ENCODE measurements at places on chromosomes 5 and 9. TPM values are rescaled to one million over a fixed set of nuclear protein-coding genes. Genes with fewer than 3 reads are reported as not detected.

LHX3 gene
- total RNA-seq: not detected

DMRT1 gene
- total RNA-seq: not detected

CER1 gene
- not detected for total RNA-seq

ANKRD31 gene
- 0.25 TPM for total RNA-seq

TAS2R1 gene
- total RNA-seq: not detected

OXCT1 gene
- total RNA-seq: 15.2 TPM

POU5F2 gene
- 2.0 TPM for total RNA-seq

DNA sequence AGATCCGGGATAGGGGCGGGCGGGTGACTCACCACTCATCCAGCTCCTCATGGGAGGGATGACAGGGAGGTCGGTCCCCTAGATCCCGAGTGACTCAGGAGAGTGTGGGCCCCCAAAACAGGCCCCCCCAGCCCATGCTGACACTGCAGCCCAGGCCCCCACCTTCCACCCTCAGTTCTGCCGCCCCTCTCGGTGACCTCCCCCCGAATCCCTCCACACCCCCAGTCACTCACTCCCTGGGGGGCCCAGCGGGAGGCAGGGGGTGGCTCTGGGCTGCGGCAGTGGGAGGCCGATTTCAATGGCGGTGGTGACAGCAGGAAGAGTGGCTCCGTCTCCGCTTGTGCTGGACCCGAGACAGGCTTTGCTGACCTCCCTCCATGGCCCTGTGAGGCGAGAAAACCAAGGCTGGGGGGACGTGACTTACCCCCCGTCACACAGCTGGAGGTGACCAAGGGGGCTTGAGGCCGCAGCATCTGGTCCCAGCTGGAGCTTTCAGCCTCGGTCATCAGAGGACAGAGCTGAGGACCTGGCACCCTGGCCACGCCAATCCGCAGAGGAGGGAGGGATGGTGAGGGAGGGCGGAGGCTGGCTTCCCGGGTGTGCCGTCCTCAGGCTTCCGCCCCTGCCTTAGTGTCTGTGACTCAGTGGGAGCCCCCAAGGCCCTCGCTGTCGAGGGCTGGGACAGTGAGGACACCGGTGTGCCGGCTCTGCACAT, 9.0 kb downstream of the GPSM1 start:
- H3K4me3 ChIP-seq: no peak overlapping the region
- no peaks in the 10 kb centered on the region for H3K27me3 ChIP-seq
- H3K4me1 ChIP-seq: no peaks in the 10 kb centered on the region
- no peak for DNase-seq
- peak overlapping the region; percentile 15 for H3K27ac ChIP-seq
- no peaks in the 10 kb centered on the region for H3K36me3 ChIP-seq

GRCh38 chr9:125176636-125177035, 13.0 kb downstream of the PPP6C start:
- peaks cover 7% of the 10 kb centered on the region for H3K4me1 ChIP-seq
- no peaks in the 10 kb centered on the region for H3K27me3 ChIP-seq
- H3K27ac ChIP-seq: no peak overlapping the region
- no peak for DNase-seq

GRCh38 chr5:126373375-126374108, 49.7 kb upstream of the GRAMD2B start:
- no peaks in the 10 kb centered on the region for H3K36me3 ChIP-seq
- no peaks in the 10 kb centered on the region for H3K27me3 ChIP-seq
- H3K4me3 ChIP-seq: no peak overlapping the region
- no peak for DNase-seq
- peaks cover 19% of the 10 kb centered on the region for H3K4me1 ChIP-seq

- no peak overlapping the region for H3K27ac ChIP-seq
- H3K4me3 ChIP-seq: no peak overlapping the region
- no peaks in the 10 kb centered on the region for H3K36me3 ChIP-seq
- no peaks in the 10 kb centered on the region for H3K27me3 ChIP-seq
These were observed 168.8 kb downstream of the ARHGAP26 start for GRCh38 chr5:142939006-142939405.

GRCh38 chr9:4684820-4685219, 5.5 kb downstream of the CDC37L1 start:
- DNase-seq: no peak
- no peak overlapping the region for H3K4me3 ChIP-seq
- H3K27ac ChIP-seq: no peak overlapping the region
- no peaks in the 10 kb centered on the region for H3K4me1 ChIP-seq
- H3K27me3 ChIP-seq: no peaks in the 10 kb centered on the region

DNA sequence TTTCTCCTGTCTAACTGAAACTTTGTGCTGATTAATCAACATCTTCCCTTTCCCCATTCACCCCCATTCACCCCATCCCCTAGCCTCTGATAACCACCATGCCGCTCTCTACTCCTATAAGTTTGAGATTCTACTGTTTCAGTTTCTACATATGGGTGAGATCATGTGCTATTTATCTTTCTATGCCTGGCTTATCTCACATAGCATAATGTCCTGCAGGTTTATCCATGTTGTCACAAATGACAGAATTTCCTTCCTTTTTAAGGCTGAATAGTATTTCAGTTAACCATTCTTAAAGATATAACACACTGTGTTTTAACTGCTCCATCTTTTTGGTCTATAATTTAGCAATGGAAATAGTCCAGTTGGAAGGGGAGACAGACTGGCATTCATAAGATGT, 205.1 kb downstream of the SNCAIP start:
- H3K27ac ChIP-seq: no peak overlapping the region
- DNase-seq: no peak
- no peaks in the 10 kb centered on the region for H3K27me3 ChIP-seq
- no peaks in the 10 kb centered on the region for H3K4me1 ChIP-seq

DNA sequence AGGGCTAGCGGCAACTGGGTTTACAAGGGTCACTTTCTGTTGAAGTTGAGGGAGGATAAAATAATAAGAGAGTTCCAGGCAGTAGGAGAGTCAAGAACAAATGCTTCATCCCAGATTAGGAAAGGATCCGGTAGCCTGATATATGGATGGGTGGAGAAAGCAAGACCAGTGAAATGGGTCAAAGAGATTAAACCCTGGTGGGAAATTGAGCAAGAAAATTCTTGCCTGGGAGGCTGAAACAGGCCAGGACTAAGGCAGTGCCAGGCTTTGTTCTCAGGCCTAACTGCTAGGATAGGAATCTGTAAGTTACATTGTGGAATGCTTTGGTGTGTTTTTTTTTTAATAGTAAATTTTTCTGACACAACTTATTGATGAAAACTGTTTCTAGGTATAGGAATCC, 257.4 kb upstream of the RFX3 start:
- DNase-seq: no peak
- H3K27ac ChIP-seq: no peak overlapping the region
- no peak overlapping the region for H3K4me3 ChIP-seq
- H3K4me1 ChIP-seq: no peaks in the 10 kb centered on the region
- H3K36me3 ChIP-seq: no peaks in the 10 kb centered on the region
- no peaks in the 10 kb centered on the region for H3K27me3 ChIP-seq

- H3K36me3 ChIP-seq: no peaks in the 10 kb centered on the region
- H3K27me3 ChIP-seq: peaks cover 4% of the 10 kb centered on the region
- no peak overlapping the region for H3K4me3 ChIP-seq
- H3K4me1 ChIP-seq: no peaks in the 10 kb centered on the region
These were observed 383.0 kb downstream of the EBF1 start for GRCh38 chr5:158716668-158717067.

- no peaks in the 10 kb centered on the region for H3K36me3 ChIP-seq
- peak overlapping the region; percentile 27 for H3K4me3 ChIP-seq
- DNase-seq: peak; percentile 74
- H3K27ac ChIP-seq: no peak overlapping the region
- H3K27me3 ChIP-seq: no peaks in the 10 kb centered on the region
These were observed 20.1 kb upstream of the MARCHF6 start for GRCh38 chr5:10333154-10334006.

DNA sequence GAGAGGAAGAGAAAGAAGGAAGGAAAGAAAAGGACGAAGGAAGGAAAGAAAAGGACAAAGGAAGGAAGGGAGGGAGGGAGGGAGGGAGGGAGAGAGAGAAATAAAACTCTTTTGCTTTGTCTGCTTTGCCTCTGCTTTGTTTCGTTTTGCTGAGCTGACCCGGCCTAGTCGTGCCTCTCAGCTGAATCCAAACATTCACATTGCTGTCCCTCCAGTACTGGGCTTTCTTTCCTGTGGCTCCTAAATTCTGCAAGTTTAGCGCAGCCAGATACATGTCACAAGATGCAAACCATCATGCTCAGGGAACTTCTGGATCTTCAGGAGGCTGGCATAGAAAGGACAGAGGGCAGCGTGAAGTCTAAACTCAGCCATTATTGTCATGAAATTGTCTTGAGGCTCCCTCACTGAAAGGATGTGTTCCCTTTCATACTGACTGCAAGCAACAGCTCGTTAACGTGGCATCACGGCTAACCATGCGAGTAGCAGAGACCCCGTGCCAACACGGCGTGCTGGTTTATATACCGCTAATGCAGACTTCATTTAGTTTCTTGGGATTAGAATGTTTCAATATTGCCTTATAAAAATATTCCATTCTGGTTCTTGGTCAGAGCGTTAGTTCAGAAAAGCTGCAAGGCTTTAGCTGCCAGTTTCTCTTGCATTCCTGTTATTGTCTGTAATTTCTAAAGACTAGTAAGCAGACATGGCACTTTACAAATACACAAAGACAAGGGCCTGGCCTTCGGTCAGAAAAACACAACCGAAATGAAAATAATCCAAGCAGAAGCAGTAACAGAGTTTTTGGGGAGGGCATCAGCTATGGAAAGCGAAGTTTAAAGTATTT, 94.2 kb downstream of the TMEM174 start:
- no peak overlapping the region for H3K27ac ChIP-seq
- no peak overlapping the region for H3K4me3 ChIP-seq
- H3K4me1 ChIP-seq: no peaks in the 10 kb centered on the region
- no peaks in the 10 kb centered on the region for H3K36me3 ChIP-seq
- peak; percentile 65 for DNase-seq

- H3K27me3 ChIP-seq: no peaks in the 10 kb centered on the region
- H3K4me3 ChIP-seq: no peak overlapping the region
- H3K36me3 ChIP-seq: no peaks in the 10 kb centered on the region
- H3K4me1 ChIP-seq: no peaks in the 10 kb centered on the region
- DNase-seq: no peak
These were observed 111.6 kb downstream of the SNX18 start for GRCh38 chr5:54629115-54629514.

DNA sequence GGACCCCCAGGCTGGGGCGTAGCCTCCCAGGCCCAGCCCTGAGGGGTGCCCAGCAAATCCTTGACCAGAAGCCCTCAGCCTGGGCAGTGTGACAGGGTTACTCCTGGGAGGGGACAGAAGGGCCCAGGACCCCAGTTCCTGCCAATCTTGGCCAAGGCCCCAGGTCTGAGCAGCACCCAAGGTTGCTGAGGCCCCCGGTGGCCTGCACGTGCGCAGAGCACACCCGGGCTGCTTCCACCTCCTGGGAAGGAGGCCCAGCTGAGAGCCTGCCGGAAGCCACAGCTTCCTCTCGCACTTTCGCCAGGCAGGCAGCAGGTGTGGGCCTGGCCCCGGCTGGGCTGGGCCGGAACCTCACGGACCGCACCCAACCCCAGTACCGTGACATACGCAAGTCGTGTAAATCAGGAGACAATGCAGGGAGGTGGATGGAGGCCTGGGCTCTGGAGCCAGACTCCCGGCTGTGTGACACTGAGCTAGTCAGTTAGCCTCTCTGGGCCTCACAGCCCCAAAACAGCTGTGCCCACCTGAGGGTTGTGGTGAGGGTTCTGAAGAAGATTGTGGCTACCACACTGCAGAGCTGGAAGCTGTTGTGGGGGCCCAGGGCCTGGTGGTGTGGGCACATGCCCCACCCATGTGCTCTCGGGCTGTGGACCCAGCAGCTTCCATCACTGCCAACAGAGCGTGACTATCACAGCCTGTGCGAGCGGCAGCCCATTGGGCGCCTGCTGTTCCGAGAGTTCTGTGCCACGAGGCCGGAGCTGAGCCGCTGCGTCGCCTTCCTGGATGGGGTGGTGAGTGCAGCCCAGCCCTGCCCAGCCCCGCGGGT, 5.1 kb downstream of the GRK6 start:
- H3K4me3 ChIP-seq: no peak overlapping the region
- H3K4me1 ChIP-seq: peaks cover 10% of the 10 kb centered on the region
- DNase-seq: no peak
- no peak overlapping the region for H3K27ac ChIP-seq
- H3K36me3 ChIP-seq: peaks cover 15% of the 10 kb centered on the region

DNA sequence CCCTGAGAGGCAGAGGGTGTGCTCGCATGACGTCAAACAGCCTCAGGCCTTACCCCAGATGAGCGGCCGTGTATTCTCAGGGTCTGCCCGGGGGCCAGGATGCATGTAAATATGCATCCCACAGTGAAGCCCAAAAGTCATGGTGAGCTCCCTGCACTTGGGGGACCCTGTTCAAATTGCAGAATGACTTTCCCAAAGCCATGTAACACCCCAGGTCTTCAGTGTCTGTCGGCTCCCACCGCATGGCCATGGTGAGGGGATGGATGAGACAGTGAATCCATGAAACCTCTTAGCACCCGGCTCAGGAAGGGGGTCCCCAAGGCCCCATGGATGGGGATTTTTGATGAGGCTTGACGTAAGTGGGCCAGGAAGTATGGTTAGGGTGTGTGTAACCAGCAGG, 9.3 kb upstream of the COL5A1 start:
- H3K36me3 ChIP-seq: no peaks in the 10 kb centered on the region
- H3K27me3 ChIP-seq: no peaks in the 10 kb centered on the region
- no peak overlapping the region for H3K27ac ChIP-seq
- no peak for DNase-seq
- no peaks in the 10 kb centered on the region for H3K4me1 ChIP-seq

- no peaks in the 10 kb centered on the region for H3K36me3 ChIP-seq
- no peak overlapping the region for H3K4me3 ChIP-seq
- no peaks in the 10 kb centered on the region for H3K27me3 ChIP-seq
- no peaks in the 10 kb centered on the region for H3K4me1 ChIP-seq
- no peak overlapping the region for H3K27ac ChIP-seq
- no peak for DNase-seq
These were observed 1941.1 kb upstream of the C9orf72 start for GRCh38 chr9:29514336-29514735.

- H3K4me3 ChIP-seq: no peak overlapping the region
- H3K36me3 ChIP-seq: no peaks in the 10 kb centered on the region
- H3K4me1 ChIP-seq: peaks cover 32% of the 10 kb centered on the region
- no peak for DNase-seq
These were observed 667.2 kb upstream of the ZNF608 start for GRCh38 chr5:125413496-125414274.

DNA sequence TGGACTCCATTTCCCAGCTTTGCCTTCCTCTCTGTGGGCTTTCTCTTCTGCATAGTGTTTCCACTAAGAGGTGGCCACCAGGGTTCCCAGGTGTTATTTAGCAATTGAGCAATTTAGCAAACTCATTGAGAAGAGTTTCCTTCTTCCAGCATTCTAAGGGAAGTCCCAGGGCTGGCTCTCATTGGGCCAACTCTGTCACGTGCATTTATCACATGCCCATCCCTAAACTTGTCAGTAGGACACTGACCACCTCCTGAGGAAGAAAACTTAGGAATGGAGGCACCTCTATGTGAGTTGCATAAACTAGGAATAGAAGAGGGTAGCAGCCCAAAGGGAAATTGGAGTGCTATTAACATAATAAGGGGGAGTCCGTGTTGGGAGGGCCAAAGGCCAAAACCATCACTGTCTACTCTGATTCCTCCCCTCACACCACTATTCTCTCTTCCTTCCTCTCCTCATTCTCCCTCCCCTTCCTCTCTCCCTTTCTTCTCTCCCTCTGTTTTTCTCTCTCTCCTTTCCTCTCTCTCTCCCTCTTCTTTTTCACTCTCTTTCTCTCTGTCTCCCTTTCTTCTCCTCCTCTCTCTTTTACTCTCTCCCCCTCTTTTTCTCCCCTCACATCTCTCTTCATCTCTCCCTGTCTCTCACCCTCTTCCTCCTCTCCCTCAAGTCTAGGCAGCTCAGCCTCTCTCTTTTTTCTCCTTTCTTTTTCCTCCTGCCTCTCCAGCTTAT, 213.4 kb downstream of the PALM2AKAP2 start:
- no peaks in the 10 kb centered on the region for H3K4me1 ChIP-seq
- DNase-seq: no peak
- H3K4me3 ChIP-seq: no peak overlapping the region

- H3K27ac ChIP-seq: no peak overlapping the region
- DNase-seq: no peak
- H3K36me3 ChIP-seq: no peaks in the 10 kb centered on the region
- no peak overlapping the region for H3K4me3 ChIP-seq
- H3K27me3 ChIP-seq: no peaks in the 10 kb centered on the region
These were observed 218.9 kb downstream of the DIRAS2 start for GRCh38 chr9:90423661-90424193.
